ENCODE measurements at places on chromosomes 3 and 15.

- no peak for DNase-seq
These were observed 480.7 kb upstream of the SUCLG2 start for GRCh38 chr3:68135067-68135466.

- no peak for DNase-seq
These were observed 211.3 kb downstream of the KLF13 start for GRCh38 chr15:31537770-31538592.

GRCh38 chr3:74661672-74662071 lies 47.2 kb upstream of the CNTN3 start:
- DNase-seq = no peak

DNA sequence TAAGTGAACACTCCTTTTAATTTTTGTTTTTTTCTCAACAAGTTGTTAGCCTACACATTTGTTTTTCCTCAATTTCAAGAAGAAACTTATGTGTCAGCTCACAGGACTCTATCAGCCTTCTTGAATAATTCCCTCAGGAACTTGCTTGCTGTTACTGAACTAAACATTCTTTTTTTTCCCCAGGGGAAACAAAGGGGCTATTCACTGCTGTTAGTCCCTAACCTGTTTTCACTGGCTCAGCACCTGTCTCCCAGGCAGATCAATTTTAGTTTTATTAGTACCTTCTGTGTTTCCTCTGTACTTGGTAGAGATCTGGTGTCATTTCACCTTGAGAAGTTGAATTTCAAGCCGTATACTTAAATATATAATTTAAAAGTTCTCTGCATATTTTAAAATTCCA lies 644.6 kb downstream of the CADM2 start:
- no peak for DNase-seq

- DNase-seq = no peak
These were observed 313.9 kb downstream of the PTPRG start for GRCh38 chr3:61875046-61875844.

- DNase-seq = no peak
These were observed 149.0 kb downstream of the SERPINI1 start for GRCh38 chr3:167884481-167884880.

All from hematopoietic multipotent progenitor cell (in vitro differentiated cells).